ENCODE measurements at places on chromosomes 2 and 18.

- no peak for DNase-seq
Observed at GRCh38 chr2:73020657-73021370, 50.7 kb downstream of the SFXN5 start.

- DNase-seq: no peak
Observed at GRCh38 chr2:74851191-74851566, 17.3 kb downstream of the HK2 start.

GRCh38 chr2:213129311-213129710 lies 22.1 kb downstream of the IKZF2 start:
- DNase-seq: no peak

DNA sequence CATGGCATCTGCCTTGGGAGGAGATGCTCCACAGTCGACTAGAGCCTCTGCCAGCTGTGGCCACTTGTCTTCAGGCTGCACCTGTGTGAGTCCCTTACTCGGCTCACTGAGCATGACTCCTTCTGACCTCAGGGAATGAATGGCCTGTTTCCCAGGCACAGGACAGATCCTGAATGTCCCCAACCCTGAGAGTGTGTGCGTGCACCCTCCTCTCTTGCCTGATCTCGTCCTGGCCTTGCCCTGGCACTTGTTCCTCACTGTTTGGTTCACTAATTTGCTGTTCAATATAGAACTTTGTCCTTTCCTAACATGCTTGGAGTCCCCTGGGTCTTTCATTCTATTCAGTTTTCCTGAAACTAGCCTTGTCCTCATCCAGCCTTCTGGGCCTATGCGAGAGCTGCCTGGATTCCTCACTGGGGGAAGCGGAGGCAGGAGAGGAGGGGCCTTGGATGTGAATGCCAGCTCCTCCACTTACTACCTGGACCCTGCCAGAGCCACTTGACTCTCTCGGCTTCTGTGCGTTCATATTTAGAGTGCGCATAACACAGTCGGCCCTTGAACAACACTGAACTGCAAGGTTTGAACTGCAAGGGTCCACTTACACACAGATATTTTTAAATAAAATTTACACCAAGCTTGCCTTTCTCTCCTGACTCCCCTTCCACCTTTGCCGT lies 184.8 kb downstream of the ACKR3 start:
- no peak for DNase-seq

DNA sequence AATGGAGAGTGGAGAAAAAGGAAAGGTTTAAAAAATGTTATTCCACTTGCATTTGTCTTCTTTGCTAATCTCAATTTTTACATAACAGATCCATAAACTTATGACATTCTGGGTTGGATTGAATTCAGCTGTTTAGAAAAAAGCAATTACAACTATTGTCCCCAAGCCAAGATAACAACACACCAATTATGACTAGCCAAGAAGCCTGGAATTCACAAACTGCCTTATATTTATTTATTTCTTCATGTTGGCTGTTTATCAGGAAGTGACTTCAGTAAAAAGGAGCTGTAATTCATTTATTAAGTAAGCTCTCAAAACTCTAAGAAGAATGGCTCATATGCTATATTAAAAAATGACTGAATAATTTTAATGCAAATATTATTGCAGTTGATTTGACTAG lies 137.4 kb downstream of the CALCRL start:
- no peak for DNase-seq

- DNase-seq: no peak
Observed at GRCh38 chr2:80335411-80335810, 30.9 kb upstream of the LRRTM1 start.

- no peak for DNase-seq
Observed at GRCh38 chr2:127580167-127581049, 44.9 kb downstream of the MYO7B start.

DNA sequence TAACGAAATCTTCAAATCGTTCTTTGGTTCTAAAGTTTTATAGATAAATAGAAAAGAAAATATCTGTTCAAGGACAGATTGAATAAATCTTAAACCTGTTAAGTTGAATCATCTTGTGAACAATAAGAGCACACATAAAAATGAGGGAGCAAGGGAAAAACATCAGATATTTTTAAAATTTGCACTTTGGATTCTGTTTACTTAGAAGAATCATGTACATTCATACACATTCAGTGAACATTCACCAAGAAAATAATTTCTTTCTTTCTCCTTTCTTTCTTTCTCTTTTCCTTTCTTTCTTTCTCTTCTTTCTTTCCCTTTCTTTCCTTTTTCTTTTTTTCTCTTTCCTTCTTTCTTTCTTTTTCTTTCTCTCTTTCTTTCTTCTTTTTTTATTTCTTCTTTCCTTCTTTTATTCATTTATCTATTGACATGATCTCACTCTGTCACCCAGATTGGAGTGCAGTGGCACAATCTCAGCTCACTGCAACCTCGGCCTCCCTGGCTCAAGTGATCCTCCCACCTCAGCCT lies 164.9 kb downstream of the PDE1A start:
- no peak for DNase-seq

DNA sequence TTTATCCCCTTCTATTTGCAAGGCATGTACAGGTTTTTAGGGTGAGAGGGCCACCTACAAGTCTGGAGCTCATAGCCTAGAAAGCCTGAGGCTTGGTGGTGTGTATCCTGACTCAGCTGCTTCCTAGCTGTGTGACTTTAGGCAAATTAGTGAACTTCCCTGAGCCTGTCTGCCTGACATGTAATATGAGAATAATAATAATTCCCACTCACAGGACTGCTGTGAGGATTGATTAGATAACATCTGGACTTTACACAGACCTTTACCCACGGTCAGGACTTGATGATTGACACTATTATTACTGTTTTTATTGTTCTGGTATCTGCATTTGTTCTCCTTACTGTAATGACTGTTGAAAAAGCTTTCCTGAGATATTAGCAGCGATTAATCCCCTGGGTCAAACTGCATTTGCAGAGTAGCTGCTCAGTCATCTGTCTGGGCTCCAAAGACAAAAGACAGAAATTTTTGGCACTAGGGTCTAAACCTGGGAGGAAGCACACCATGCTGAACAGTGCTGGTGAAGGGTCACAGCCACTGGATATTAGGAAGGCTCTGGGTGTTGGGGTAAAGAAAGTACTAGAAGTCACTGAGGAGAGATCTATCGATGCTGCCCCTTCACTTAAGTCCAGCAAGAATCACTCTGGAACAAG lies 276.5 kb upstream of the FN1 start:
- DNase-seq: no peak

DNA sequence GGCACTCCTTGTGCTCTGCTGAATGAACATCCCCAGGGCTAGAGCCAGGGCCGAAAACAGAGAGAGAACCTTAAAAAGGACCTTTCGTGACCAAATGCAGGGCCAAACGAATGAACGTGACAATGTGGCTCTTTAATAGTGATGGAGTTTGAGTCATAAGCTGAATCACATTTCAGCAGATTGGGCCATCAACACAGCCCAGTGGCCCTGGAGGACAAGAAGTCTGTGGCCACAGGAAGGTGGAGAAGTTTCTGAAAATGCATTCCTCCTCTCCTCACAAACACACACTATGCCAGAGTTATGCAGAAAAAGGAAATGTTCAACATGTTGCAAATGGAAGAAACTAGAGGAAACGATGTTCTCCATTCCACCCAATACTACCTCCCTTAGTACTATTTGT lies 415.8 kb downstream of the HRH4 start:
- DNase-seq: no peak

DNA sequence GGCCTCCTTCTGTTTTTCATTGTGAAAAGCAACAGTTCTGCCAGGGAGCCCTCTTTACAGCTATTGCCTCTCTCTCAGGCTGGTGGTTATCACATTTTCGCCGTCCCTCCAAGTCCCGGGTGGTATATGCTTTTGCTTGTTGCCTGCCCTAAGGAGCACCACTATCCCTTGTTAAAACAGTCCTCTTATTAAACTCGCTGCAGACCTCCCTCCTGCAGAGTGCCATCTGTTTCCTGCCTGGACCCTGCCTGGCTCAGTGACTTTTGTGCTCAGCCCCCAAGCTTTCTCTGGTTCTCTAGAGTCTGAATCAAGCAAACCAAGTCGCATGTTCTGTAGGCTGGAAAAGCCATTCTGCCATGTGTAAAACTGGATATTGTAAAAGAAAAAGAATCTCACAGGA lies 72.1 kb upstream of the FHL2 start:
- DNase-seq: no peak

DNA sequence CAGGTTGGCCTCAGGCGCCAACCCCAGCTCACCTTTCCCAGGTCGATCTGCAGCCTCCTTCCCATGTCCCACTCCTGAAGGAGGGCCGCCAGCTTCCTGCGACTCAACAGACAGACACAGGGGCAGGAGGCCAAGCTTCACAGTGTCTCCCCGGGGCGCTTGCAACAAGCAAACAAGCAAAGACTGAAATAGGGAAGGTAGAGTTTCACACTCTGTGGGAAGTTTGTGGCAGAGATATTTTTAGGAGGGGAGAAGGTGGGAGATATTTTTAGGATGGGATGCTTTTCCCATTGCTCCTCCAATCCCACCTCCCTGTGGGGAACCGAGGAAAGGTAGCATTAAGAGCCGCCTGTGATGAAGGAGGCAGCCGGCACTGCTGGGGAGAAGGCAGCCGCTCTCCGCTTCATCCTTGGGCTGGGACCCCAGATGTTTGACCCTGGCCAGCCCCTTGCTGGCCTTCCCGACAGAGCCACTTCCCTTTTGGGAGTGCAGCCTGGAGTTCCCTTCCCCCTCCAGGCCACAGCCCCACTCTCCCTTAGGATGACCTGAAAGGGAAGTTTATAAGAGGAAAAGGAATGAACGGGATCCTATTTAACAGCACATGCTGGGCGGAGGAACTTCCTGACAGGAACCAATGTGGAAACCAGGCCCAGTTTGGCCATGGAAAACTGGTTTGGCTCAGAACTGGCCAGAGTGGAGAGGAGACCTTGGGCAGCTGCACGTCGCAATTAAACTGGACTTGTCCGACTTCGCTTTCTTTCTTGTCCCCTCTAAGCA lies 142.2 kb upstream of the SMAD2 start:
- DNase-seq: no peak

DNA sequence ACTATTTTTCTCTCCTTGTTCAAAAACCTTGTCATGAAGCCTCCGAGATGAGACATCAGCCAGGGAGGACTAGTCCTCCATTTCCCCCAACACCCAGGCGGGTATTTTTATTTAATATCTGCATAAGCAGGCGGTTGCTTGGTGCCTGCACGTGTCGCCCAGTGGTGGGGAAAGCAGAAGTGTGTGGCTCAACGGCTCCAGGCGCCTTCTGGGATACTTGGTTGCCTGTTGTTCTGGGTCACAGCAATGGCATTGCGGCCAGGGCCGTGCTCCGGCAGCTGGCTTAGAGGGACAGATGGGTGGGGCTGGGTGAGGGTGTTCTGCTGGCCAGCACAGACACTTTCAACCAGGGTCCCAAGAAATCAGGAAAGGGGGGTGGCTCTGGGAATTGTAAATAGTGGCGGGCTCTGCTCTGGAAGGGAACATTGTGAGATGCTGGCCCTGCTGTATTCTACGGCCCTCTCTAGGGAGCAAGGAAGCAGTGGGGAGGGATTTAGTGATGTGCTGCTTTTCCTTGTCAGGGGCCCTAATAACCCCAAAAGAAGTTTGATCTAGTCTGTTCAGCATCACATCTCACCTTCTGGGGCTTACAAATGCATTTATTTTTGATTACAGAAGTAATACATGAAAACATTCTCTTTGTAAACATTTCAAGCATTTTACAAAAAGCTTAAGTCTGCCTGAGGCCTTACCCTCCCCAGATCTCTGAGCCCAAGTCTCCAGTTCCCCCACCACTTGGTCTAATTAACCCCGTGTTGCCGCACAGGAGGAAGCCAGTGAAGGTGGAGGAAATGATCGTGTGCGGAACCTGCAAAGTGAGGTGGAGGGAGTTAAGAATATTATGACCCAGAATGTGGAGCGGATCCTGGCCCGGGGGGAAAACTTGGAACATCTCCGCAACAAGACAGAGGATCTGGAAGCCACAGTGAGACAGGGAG lies 1.1 kb downstream of the VAMP8 start:
- peak; percentile 37 for DNase-seq

GRCh38 chr18:71673498-71673897 lies 870.6 kb downstream of the CBLN2 start:
- DNase-seq: no peak

GRCh38 chr2:223916181-223916920 lies 28.8 kb downstream of the WDFY1 start:
- no peak for DNase-seq

GRCh38 chr2:105443617-105444598 lies 45.1 kb upstream of the FHL2 start:
- no peak for DNase-seq

DNA sequence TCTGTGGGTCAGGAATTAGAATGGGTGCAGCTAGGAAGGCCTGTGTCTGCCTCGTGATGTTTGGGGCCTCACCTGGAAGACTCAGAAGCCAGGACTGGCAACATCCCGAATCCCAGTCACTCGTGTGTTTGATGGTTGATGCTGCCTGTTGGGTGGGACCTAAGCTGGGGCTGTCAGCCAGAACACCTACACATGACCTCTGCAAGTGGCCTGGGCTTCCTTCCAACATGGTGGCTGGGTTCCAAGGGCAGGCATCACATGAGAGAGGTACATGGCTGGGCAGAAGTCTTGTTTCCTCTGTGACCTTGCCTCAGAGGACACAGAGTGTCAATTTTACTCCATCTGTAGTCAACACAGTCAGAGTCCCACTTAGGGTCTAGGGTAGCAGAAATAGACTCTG lies 177.8 kb downstream of the GBX2 start:
- no peak for DNase-seq

- no peak for DNase-seq
Observed at GRCh38 chr18:40653682-40654081, 1301.4 kb upstream of the PIK3C3 start.

- DNase-seq: peak; percentile 45
Observed at GRCh38 chr2:112482309-112483041, 519 bp downstream of the TTL start.
